Fibroblast of skin of right biceps (primary cell): ENCODE measurements at places on chromosomes 4 and X.

DNA sequence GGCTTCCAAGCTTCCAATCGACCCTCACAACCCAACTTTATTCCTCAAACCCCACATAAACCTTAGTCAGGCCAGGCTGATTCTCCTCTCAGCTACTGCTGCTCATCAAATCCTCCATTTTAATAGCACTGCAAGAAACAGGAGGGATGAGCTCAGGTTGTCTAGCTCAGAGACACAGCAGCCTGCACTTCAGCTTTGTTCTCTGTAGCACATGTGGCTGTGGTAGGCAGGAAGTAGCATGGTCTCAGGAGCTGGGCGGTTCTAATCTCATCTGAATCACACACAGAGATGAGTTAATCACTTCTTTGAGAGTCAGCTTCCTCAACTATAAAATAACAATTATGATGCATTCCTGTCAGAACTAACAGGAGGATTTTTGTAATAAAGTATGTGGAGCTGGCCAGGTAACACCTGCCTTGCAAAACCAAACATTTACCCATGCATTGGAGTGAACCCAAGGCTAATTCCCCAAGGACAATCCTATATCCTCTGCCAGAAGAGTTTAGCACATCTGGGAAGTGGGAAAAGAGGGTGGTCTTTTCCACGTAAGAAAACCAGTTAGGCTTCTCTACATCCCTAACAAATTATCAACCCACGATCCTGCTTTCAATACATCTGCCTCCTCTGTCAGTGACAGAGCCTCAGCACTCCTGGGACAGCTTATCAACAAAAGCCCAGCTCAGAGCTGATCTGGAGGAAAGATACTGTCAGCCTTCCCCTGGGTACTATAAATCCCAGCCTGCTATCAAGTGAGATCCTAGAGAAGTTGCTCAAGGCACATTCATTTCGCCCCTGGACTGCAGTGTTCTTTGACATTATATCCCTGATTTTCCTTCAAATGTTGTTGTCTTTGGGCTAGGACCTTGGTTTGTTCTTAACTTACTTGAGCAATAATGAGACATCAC, 32.8 kb downstream of the ELOVL6 start:
- DNase-seq = peak; percentile 87

DNA sequence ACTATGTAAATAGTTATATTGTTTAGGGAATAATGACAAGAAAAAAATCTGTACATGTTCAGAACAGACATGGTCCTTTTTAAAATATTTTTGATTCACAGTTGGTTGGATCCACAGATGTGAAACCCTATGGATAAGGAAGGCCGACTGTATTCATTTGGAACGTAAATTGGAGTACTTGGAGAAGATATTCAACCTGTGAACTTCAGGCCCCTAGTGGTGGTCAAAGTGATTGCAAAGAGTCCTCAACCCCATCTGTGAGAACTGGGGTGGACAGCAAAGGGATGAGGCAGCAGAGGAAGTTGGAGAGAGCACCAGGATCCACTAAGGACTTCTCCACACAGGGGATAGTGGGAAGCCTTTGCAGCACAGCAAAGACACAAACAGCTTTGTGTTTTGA, 6.2 kb upstream of the CXCL13 start:
- peak; percentile 41 for DNase-seq

DNA sequence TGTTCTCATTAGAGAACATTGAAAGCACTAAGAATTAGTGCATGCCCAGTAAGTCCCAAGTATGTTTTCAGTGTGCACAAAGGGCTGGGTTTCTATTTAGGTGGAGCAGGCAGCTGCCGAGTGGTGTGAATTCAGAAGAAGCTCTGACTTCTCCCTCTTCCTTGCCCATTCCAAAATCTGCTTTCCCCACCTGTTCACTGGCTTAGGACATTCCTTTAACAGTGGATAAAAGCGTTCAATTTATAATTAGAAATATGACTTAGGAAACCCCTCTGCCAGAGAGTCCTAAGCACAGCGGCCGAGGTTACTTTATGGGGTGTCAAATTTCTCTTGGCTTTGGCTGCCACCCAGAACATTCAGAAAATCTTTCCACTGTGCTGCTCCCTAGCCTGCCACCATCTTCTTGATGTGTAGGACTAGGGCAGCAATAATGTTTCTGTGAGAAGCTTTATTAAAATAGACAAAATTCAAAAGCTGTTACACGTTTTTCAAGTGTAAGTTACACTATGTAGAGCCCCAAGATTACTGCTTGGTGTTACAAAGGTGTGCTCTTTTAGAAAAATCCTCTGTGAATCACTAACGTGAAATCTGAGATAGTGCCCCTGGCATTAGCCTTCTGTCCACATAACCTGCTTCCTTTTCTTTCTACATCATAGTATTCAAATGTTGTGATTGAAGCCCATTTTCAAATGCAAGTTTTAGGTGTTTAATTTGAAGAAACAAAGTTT, 191.6 kb upstream of the ANKRD50 start:
- peak; percentile 70 for DNase-seq

DNA sequence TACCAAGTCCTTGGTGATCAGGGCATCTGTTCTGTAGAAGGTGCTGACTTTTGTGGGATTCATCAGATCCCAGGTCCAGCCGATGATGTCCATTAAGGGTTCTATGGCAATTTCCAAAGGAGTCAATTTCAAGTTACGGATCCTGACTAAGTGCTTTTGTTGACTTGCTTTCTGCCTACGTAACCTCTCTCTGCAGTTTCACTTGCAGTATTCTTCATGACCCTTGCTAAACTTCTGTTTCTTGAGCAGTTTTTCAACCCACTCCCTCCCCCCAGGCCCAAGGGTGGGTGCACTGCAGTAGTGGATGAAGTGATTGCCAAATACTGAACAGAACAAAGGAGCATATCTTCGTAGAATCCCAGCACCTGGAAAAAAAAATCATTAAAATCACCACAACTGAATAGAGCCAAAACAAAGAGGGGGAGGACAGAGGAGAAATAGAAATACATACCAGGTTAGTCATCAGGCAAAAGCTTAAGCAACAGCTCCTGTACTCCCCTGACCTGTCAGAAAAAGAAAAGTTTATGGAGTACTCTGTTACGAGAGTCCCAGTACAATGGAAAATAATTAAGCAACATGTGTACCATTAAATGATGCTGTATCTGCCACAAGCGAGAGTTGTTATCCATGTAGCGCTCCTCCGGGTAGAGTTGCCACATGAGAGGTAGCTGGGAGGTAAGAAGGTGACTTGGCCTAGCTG, 5.8 kb downstream of the CMC4 start:
- peak; percentile 22 for DNase-seq

DNA sequence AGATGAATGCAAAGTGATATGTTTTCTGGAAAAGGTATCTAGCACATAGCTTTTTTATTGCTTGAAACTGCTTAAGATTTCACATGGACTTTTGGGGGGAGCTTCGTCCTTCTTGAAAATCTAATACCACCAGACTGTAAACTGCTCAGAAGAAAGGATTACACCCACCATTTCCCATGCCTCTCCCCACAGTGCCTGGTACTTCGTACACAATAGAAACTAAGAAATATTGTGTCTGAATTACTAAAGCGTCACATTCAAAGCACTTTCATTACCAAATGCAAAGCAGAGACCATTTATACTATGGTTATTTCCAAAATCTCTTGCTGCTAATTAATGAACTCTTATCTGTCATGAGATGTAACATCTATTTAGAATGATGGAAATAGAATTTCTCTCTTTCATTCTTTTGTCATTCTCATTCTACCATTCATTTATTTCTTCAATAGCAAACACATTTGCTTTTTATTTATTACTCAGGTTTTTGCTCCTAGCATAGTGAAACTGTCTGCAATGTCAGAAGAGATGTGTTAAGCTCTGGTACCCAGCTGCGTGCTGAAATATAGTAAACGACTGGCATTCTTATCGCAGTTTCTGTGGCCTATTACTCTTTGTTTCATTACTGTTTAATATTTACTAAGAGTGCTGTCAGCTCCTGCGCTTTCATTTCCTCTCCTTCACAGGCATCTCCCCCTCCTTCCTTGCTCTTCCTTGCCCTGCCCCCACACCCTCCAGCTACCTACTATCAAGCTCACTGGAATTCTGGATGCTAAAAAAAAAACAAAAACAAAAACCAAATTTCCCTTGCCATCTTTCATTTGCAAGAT, 51.4 kb upstream of the RAPGEF2 start:
- DNase-seq = no peak

DNA sequence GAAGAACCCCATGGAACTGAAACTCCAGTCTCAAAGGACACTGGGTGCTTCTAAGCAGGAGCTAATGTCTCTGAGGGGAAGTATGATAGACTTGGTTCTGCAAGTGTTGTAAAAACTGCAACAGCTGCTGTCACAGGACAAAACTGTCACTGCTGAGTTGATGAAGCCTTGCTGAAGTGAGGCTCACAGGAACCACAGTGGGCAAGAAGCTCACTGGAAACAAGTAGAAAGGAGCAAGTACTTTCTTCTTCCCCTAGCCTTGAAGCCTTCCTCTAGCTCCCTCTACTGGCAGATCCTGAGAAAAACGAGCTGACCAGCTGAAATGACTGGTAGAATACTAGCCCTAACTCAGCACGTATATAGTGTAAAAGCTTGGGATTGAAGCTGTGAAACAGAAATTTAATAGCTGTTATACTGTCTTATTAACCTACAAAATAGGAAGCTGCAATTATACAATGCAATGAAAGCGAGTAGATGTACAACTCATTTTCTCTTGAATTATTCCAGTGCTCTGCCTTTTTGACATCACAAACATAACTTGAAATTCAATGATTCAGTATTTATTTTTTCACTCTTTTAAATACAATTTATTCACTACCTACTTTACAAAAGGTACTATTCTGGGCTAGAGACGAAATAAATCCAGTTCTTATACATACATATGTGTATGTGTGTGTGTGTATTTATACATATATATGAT, 91.4 kb downstream of the GABRB1 start:
- peak; percentile 67 for DNase-seq

DNA sequence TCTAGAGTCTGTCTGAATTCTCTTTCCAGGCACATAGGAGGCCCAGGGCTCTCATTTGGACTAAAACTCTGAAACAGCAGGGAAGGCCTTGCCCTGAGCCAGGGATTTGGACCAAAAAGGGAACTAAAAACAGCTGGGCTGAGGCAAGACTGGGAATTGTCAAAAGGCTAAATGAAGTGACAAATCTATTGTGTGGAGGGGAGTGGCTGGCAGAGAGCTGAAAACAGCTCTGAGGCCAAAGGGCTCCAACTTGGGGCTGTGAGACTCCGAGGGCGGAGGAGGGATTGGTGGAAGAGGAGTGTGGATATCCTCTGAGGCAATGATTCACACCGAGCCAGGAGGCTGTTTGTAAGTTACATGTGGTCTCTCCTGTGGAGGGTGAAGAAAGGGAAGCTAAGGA, 63.2 kb downstream of the PHEX start:
- DNase-seq = peak; percentile 57

GRCh38 chrX:16457239-16457638, 192.7 kb upstream of the S100G start:
- DNase-seq = peak; percentile 77

GRCh38 chr4:107036584-107037198, 578 bp upstream of the DKK2 start:
- no peak for DNase-seq

DNA sequence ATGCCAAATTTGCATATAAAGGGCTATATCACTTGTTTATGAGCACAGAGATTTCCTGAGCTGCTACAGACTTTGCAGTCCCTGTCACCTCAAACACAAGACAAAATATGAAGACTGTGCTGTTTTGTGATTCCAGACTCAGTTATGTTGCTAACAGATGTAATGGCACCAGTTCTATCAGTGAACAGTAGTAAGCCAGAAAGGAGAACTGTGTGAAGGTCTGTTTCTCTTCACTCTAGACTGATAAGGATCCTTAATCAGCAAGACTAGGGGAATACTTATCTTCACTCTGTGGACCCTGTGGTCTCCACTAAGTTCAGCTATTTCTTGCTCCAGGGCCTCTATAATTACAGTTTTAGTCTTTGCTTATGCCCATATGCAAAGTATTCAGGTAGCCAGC, 82.7 kb downstream of the ANXA5 start:
- DNase-seq = no peak

DNA sequence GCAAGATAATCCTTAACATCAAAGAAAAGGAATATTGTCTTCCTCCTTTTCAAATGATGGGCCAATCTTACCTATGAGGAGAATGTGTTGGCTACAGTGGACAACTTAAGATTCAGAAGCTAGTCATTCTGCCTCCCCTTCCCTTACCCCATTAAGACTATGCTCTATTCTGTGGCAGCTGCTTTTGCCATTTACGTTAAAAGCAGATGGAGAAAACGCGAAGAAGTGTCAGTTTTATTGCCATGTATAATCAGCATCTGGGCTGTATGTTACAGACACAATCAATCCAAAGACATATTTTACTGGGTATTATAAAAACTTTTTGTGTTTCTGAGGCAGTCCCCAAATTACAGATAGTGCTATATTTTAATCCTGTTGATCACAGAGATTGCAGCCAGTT, 196.1 kb upstream of the PACRGL start:
- no peak for DNase-seq

DNA sequence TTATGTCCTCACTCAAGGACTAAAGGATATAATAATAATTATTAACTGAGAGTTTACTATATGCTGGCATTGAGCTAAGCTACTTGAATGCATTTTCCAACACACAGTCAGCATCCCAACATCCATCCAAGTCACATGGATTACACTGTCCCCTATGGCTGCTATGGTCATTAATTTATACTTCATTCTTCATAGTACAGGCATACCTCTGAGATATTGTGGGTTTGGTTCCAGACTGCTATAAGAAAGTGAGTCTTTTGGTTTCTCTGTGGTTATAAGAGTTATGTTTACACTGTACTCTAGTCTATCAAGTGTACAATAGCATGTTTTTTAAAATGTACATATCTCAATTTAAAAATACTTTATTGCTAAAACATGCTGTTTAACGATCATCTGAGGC, 89.2 kb downstream of the LNX1 start:
- DNase-seq = peak; percentile 50

DNA sequence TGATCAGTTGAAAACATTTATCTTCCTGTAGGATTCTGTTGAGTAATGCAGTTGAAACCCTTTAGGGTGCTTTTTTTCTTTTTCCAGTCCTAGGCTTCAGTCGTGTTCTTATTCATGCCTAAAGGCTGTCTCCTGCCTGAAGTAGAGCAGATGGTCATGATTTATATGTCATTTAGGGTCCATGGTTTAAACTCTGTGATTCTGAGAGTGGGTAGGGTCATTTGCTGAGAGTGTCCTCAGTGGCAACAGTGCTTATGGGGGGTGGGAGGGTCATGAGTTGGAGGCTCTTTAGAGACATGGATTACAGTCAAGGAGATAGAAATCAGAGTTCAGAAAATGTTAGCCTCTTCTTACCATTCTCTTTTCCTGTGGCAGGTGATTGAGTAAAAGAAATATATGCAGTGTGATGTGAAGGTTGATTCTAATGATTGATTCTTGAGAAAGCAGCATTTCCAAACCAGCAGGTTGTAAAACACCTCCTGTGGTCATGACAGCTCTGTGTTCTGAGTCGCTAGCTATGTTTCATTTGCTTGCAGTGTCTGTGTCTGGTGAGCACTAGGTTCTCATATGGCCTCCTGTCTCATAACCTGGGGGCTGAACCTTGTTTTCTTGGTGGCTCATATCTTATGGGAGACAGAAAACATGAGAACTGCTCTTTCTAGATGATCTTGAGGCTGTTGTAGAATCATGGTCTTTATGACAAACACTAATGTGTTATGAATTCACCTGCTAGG, 60.4 kb downstream of the JADE1 start:
- no peak for DNase-seq

- peak; percentile 59 for DNase-seq
These were observed 40.4 kb downstream of the UNC5C start for GRCh38 chr4:95508421-95508820.
